ENCODE measurements at places on chromosomes 12 and 14. TPM values are rescaled to one million over a fixed set of nuclear protein-coding genes. Genes with fewer than 3 reads are reported as not detected.

The PTCSC3 gene
- not detected for total RNA-seq

DNA sequence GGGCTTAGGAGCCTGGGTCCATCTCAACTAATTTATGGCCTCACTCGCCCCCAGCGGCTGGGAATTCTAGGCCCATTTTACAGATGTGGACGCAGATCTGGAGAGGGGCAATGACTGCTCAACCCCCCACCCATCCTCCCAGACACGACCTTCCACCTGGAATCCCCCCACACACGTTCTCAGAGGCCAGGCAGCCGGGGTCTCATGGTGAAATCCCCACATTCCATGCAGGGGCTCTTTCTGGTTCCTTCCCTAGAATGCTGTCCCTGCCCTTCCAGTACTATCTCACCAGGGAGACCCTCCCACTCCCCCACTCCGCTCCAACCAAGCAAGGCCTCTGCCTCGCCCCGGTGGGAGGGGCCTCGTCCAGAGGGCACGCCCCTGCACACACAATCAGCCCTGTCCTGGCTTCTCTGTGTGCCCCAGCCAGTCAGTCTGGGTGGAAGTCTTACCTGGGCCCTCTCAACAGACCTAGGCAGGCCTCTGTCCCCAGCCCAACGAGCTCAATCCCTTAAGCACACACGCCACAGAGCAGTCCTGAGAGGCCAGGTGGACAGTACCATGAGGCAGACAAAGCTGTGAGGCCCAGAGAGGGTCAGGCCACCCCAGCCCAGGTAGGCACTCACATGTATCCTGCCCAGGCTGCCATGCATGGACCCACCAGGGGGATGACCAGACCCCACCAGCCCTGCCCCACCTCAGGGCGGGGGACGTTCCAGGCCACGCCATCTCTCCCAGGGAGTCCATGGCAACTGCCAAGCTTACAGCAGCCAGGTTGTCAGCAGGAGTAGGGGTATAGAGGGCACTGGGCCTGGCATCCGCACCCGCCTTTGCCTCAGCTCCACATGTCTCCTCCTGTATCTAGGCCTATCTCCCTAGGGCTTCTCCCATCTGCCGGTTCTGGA, 1.3 kb upstream of the ANKRD9 start:
- DNase-seq = peak; percentile 58
- peaks cover 9% of the 10 kb centered on the region for H3K4me1 ChIP-seq
- peak overlapping the region; percentile 81 for H3K4me3 ChIP-seq
- no peaks in the 10 kb centered on the region for H3K36me3 ChIP-seq
- H3K27ac ChIP-seq = no peak overlapping the region

DNA sequence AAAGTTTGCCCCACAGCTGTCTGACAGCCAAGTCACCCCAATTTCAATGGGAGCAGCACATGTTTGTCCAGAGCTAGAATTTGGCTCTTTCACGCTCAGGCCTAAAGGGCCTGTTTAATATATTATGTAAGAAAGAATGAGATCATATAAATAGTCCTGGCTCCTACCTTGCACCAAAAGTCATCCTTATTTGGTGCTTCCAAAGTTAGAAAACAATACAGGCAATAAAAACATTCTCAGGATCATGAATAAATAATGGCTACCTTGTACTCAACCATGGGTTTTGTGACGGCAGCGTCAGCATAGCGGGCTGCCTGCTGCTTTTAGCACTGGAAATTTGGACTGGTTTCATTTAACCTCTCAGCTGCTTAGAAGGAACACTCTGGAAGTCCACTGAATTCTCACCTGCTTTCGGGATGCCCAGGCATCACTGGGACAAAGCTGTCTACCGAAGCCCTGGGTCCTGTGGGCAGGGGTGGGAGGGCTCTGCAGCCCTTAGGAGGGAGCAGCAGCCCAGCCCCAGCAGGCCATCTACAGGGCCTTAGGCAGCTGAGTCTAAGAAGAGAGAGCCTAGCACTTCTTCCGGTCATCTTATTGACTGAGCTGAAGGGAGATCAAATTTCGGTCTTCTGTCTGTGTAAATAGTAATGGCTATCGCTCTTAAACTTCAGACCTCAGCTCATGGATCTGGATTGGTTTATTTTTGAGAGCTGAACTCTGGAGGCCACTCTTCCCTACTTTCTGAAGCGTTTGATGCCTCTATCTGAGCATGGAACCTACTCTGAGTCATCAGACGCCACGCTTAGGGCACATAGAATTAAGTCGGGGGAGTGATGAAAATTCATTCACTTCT, 106.5 kb downstream of the SAMD4A start:
- peaks cover 3% of the 10 kb centered on the region for H3K27me3 ChIP-seq
- H3K4me3 ChIP-seq = no peak overlapping the region
- H3K27ac ChIP-seq = no peak overlapping the region
- H3K36me3 ChIP-seq = no peaks in the 10 kb centered on the region
- peaks cover 4% of the 10 kb centered on the region for H3K4me1 ChIP-seq

GRCh38 chr12:111297703-111298426, 71.0 kb downstream of the PHETA1 start:
- H3K4me1 ChIP-seq = no peaks in the 10 kb centered on the region
- peak; percentile 54 for DNase-seq
- peak overlapping the region; percentile 52 for H3K27ac ChIP-seq
- H3K27me3 ChIP-seq = peaks cover 2% of the 10 kb centered on the region
- H3K4me3 ChIP-seq = peak overlapping the region; percentile 43

DNA sequence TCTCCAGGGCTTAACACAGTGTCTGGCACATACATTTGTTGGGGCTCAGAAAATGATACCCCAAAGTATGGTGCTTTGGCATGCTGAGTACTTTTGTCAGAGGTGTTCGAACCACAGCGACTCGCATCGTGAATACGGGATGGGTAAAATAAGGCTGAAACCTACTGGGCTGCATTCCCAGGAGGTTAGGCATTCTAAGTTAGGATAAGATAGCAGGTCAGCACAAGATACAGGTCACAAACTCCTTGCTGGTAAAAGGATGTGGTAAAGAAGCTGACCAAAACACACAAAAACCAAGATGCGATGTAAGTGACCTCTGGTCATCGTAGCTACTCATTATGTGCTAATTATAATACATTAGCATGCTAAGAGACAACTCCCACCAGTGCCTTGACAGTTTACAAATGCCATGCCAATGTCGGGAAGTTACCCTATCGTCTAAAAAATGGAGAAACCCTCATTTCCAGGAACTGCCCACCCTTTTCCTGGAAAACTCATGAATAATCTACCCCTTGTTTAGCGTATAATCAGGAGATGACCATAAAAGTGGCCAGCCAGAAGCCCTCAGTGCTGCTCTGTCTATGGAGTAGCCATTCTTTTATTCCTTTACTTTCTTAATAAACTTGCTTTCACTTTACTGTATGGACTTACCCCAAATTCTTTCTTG, 3.3 kb upstream of the AEBP2 start:
- H3K27me3 ChIP-seq = peaks cover 5% of the 10 kb centered on the region
- H3K27ac ChIP-seq = no peak overlapping the region
- H3K4me1 ChIP-seq = peaks cover 3% of the 10 kb centered on the region
- DNase-seq = no peak
- H3K36me3 ChIP-seq = no peaks in the 10 kb centered on the region

The SDSL gene
- 0.74 TPM for total RNA-seq
